ENCODE measurements at places on chromosomes 7 and 10. TPM values are rescaled to one million over a fixed set of nuclear protein-coding genes. Genes with fewer than 3 reads are reported as not detected.

Gene TRPV5
- total RNA-seq: not detected

Gene MYH16
- total RNA-seq: 0.29 TPM

Gene C10orf105
- 0.36 TPM for total RNA-seq

Gene KIF11
- 0.65 TPM for total RNA-seq

Gene EN2
- not detected for total RNA-seq

Gene GIMAP2
- total RNA-seq: 11.5 TPM

Gene SKAP2
- 48.5 TPM for total RNA-seq

Gene IFIT1B
- total RNA-seq: 0.87 TPM

Gene PKD2L1
- total RNA-seq: 1.1 TPM

Gene TRIM73
- 8.8 TPM for total RNA-seq

Gene EPDR1
- total RNA-seq: 35.6 TPM

Gene ASIC3
- 1.7 TPM for total RNA-seq

DNA sequence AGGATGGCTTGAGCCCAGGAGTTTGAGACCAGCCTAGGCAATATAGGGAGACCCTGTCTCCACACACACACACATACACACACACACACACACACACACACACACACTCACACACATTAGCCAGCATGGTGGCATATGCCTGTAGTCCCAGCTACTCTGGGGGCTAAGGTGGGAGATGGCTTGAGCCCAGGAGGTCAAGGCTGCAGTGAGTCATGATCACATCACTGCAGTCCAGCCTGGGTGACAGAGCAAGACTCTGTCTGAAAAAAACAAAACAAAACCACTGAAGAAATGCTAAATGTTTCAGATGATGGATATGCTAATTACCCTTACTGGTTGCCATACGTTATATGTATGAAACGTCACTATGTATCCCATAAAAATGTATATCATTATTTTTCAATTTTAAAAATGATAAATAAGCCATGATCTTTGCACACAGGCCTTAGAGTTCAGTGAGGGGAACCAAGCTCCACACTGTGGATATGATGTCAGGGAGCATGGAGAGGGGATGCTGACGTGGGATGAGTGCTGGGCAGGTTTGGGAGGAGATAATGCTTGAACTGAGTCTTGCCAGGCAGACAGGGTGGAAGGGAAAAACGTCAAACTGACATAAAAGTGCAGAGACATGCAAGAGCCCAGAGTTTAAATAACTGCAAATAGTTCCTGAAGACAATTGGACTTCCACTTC is 45.9 kb upstream of the ARHGAP12 start:
- no peak for DNase-seq
- H3K4me1 ChIP-seq: no peaks in the 10 kb centered on the region
- H3K27ac ChIP-seq: no peak overlapping the region

- no peak for DNase-seq
- no peaks in the 10 kb centered on the region for H3K36me3 ChIP-seq
- no peaks in the 10 kb centered on the region for H3K27me3 ChIP-seq
- H3K27ac ChIP-seq: peak overlapping the region; percentile 81
Measured at GRCh38 chr10:13686331-13686752, 99.6 kb downstream of the PRPF18 start.

DNA sequence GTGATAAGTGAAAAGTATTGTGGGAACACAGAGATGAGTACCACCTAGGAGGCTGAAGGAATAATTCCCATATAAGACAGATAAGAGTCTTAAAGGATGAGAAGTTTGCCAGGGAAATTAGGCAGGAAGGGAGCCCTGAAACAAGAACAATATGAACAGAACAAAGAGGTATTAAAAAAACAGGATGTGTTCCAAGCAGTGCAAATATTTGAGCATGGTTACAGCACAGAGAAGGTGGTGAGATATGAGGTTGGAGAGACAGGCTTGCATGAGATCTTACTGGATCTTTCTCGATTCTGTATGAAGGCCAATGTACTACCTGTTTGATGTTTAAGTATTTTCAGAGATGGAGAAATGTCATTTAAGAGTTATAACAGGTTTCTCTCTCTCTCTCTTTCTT is 20.3 kb downstream of the TAC1 start:
- H3K4me1 ChIP-seq: no peaks in the 10 kb centered on the region
- no peaks in the 10 kb centered on the region for H3K27me3 ChIP-seq
- no peak overlapping the region for H3K4me3 ChIP-seq
- H3K36me3 ChIP-seq: no peaks in the 10 kb centered on the region
- DNase-seq: no peak

- no peaks in the 10 kb centered on the region for H3K27me3 ChIP-seq
- no peak overlapping the region for H3K4me3 ChIP-seq
- no peak overlapping the region for H3K27ac ChIP-seq
- DNase-seq: no peak
Measured at GRCh38 chr7:2666588-2667250, 21.3 kb upstream of the AMZ1 start.

DNA sequence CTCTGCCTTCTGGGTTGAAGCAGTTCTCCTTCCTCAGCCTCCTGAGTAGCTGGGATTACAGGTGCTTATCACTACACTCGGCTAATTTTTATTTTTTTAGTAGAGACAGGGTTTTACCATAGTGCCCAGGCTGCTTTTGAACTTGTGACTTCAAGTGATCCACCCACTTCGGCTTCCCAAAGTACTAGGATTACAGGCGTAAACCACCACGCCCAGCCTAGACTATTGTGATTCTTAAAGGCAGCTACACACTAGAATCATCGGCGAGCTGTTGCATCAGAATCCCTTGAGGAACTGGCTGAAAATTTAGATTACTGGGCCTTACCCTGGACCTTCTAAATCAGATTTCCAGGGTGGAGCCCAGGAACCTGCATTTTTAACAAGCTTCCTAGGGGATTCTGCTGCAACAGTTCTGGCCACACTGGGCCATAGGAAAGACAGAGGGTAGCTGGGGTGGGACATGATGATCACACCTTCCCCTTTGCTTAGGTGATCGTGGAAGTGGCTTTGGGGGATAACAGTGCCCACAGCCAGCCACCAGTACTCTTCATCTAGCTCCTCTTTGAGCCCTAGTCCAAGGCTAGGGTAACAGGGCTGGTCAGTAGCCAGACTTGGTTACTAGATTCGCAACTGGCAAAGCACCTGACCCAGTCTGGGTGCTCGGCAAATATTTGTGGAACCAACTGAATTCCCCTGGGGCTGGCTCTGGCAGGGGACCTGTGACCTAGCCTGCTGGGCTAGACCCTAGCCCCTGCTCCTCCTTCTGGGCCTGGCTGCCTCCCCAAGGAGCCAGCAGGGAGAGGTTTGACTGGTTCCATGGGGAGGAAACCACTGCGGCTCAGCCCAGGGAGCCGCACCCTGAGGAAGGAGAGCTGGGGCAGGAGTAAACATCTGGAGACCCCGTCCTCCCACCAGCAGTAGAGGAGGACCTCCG is 67.1 kb upstream of the DUSP5 start:
- H3K4me3 ChIP-seq: no peak overlapping the region
- H3K36me3 ChIP-seq: no peaks in the 10 kb centered on the region
- no peaks in the 10 kb centered on the region for H3K27me3 ChIP-seq

DNA sequence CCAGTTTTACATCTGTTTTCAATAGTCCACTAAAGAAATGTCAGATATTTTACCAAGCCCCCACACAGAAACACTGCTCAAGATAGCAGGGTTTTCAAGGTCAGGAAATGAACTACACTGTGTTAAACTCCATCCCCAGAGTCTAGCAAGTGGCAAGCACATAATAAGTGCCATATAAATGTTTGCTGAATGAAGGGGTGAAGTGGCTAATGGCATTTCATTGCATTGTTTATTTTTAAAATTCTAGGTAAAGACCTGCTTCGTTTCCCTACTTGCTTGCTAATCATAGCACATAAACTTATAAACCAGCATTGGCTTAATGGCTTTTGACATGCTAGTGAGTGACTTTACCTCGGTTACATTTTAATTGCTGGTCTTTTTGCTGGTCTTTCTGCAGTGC is 322.6 kb downstream of the GRID1 start:
- H3K36me3 ChIP-seq: no peaks in the 10 kb centered on the region
- no peak overlapping the region for H3K4me3 ChIP-seq
- no peak overlapping the region for H3K27ac ChIP-seq

- no peaks in the 10 kb centered on the region for H3K4me1 ChIP-seq
- no peaks in the 10 kb centered on the region for H3K36me3 ChIP-seq
- H3K27ac ChIP-seq: no peak overlapping the region
- DNase-seq: no peak
- H3K4me3 ChIP-seq: no peak overlapping the region
- H3K27me3 ChIP-seq: no peaks in the 10 kb centered on the region
Measured at GRCh38 chr10:44689368-44689767, 221.8 kb upstream of the TMEM72 start.

- H3K36me3 ChIP-seq: no peaks in the 10 kb centered on the region
- no peak overlapping the region for H3K27ac ChIP-seq
- no peak for DNase-seq
Measured at GRCh38 chr10:89214566-89215165, 7.5 kb upstream of the CH25H start.

- H3K4me1 ChIP-seq: no peaks in the 10 kb centered on the region
- no peaks in the 10 kb centered on the region for H3K27me3 ChIP-seq
- no peaks in the 10 kb centered on the region for H3K36me3 ChIP-seq
- no peak overlapping the region for H3K4me3 ChIP-seq
Measured at GRCh38 chr10:103506061-103506460, 12.6 kb downstream of the NEURL1 start.

DNA sequence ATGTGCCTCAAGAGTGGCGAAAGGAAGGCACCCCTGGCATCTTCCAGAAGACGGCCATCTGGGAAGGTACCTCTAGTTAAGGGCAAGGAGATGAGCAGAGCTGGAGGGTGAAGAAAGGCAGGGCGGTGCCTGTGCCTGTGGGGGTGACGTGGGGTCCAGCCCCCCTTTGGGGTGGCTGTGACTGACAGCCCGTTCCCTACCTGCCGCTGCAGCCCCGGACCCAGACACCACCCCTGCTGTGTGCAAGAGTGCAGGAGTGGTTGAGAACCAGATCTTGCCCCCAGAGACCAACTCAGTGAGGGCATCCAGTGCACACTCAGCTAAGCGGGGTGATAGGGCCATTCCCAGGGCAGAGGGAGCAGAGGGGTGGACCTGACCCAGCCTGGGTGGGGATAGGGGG is 4.3 kb upstream of the MUC17 start:
- no peak overlapping the region for H3K4me3 ChIP-seq
- no peak for DNase-seq
- no peaks in the 10 kb centered on the region for H3K36me3 ChIP-seq
- H3K27ac ChIP-seq: no peak overlapping the region
- H3K4me1 ChIP-seq: no peaks in the 10 kb centered on the region

- H3K27ac ChIP-seq: no peak overlapping the region
- no peaks in the 10 kb centered on the region for H3K4me1 ChIP-seq
- H3K36me3 ChIP-seq: no peaks in the 10 kb centered on the region
- H3K4me3 ChIP-seq: no peak overlapping the region
- no peaks in the 10 kb centered on the region for H3K27me3 ChIP-seq
Measured at GRCh38 chr7:26937939-26938623, 73.7 kb upstream of the SKAP2 start.

- H3K4me1 ChIP-seq: no peaks in the 10 kb centered on the region
- H3K4me3 ChIP-seq: no peak overlapping the region
- H3K27me3 ChIP-seq: no peaks in the 10 kb centered on the region
- H3K36me3 ChIP-seq: no peaks in the 10 kb centered on the region
- DNase-seq: no peak
- H3K27ac ChIP-seq: no peak overlapping the region
Measured at GRCh38 chr7:94650147-94651051, 5.5 kb downstream of the SGCE start.

GRCh38 chr7:157462840-157463239 is 126.0 kb downstream of the DNAJB6 start:
- H3K4me1 ChIP-seq: no peaks in the 10 kb centered on the region
- no peaks in the 10 kb centered on the region for H3K36me3 ChIP-seq
- H3K27me3 ChIP-seq: no peaks in the 10 kb centered on the region
- H3K27ac ChIP-seq: no peak overlapping the region
- no peak overlapping the region for H3K4me3 ChIP-seq

- no peak within 1 kb of the TSS for H3K27ac ChIP-seq
- DNase-seq: peak; percentile 44
- H3K27me3 ChIP-seq: no peaks in the 10 kb centered on the region
- no peaks in the 10 kb centered on the region for H3K4me1 ChIP-seq
Measured at GRCh38 chr10:59176241-59177030, at the start of gene PHYHIPL. Gene PHYHIPL (plus strand): TSS chr10:59176643. CDS start chr10:59176854, 211 bp downstream.

GRCh38 chr7:69516238-69516820 is 81.9 kb upstream of the AUTS2 start:
- peaks cover 2% of the 10 kb centered on the region for H3K4me1 ChIP-seq
- no peak overlapping the region for H3K4me3 ChIP-seq
- H3K27me3 ChIP-seq: no peaks in the 10 kb centered on the region
- H3K27ac ChIP-seq: no peak overlapping the region
- H3K36me3 ChIP-seq: no peaks in the 10 kb centered on the region
- no peak for DNase-seq

GRCh38 chr7:73623798-73624668 is at the start of gene MLXIPL:
Gene MLXIPL (minus strand): TSS chr7:73624522. CDS start chr7:73624492, 30 bp downstream.
- DNase-seq: peak; percentile 91
- no peak within 1 kb of the TSS for H3K27ac ChIP-seq
- no peak within 1 kb of the TSS for H3K4me3 ChIP-seq
- H3K4me1 ChIP-seq: no peaks in the 10 kb centered on the region
- no peaks in the 10 kb centered on the region for H3K27me3 ChIP-seq

GRCh38 chr10:4121502-4122380 is 336.7 kb upstream of the KLF6 start:
- no peak overlapping the region for H3K4me3 ChIP-seq
- H3K4me1 ChIP-seq: no peaks in the 10 kb centered on the region
- no peaks in the 10 kb centered on the region for H3K27me3 ChIP-seq
- no peak overlapping the region for H3K27ac ChIP-seq
- peak; percentile 75 for DNase-seq

- H3K4me1 ChIP-seq: no peaks in the 10 kb centered on the region
- no peak for DNase-seq
- no peaks in the 10 kb centered on the region for H3K36me3 ChIP-seq
- no peak overlapping the region for H3K4me3 ChIP-seq
- no peak overlapping the region for H3K27ac ChIP-seq
Measured at GRCh38 chr10:125333769-125334168, 173.4 kb upstream of the CTBP2 start.

GRCh38 chr10:35572583-35572982 is 32.6 kb upstream of the GJD4 start:
- no peaks in the 10 kb centered on the region for H3K4me1 ChIP-seq
- H3K27me3 ChIP-seq: no peaks in the 10 kb centered on the region
- no peak overlapping the region for H3K27ac ChIP-seq
- no peak overlapping the region for H3K4me3 ChIP-seq
- H3K36me3 ChIP-seq: no peaks in the 10 kb centered on the region
- DNase-seq: no peak

DNA sequence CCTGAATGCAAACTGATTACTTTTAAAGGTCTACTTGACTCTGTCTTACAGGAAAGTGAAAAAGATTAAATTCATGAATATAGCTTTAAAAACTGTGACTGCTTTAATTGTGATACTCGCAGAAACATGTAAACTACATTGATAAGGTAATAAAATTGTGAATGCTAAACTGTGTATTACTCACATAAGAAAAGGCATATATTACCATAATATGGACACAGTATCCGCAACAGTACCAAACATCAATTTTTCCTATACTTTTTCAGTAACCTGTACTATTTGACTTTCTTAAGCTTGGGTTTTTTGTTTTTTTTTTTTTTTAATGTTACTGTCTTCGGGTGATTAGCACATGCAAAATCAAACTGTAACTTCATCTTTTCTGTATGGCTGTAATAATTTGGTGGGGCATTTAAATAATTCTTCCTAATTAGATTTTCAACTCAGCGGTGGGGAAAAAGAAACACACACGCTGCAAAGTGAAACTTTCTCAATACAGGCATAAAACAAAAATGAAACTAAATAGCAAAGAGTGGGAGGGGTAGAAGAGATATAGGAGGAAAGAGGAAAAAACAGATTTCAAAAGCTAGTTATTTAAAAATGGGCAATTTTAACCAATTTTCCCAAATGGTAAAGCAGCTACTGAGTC is 23.2 kb downstream of the NT5C3A start:
- peak overlapping the region; percentile 76 for H3K4me3 ChIP-seq
- no peak overlapping the region for H3K27ac ChIP-seq
- no peaks in the 10 kb centered on the region for H3K4me1 ChIP-seq
- no peaks in the 10 kb centered on the region for H3K27me3 ChIP-seq
